HuH-7 (cell line): ENCODE measurements at places on chromosomes 5 and 9.

- DNase-seq = peak; percentile 57
Measured at GRCh38 chr9:136409557-136410455, 608 bp downstream of the ENTR1 start.

DNA sequence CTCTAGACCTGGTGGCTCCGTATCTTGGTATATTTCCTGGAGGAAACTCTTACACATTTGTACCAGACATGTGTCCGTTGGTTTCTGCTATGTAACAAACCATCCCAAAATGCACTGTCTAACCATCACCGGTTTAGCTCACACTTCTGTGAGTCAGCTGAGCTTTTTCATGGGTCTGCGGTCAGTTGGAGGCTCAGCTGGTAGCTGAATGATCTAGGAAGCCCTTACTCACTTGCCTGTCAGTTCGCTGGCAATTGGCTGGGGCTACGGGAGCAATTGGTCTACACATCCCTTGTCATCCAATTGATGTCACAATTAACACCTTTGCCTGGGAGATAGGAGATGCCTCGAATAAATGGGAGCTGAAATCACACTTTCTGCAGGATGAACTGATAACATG, 11.6 kb upstream of the WHRN start:
- no peak for DNase-seq

- DNase-seq = no peak
Measured at GRCh38 chr9:2339416-2339815, 282.2 kb upstream of the VLDLR start.

DNA sequence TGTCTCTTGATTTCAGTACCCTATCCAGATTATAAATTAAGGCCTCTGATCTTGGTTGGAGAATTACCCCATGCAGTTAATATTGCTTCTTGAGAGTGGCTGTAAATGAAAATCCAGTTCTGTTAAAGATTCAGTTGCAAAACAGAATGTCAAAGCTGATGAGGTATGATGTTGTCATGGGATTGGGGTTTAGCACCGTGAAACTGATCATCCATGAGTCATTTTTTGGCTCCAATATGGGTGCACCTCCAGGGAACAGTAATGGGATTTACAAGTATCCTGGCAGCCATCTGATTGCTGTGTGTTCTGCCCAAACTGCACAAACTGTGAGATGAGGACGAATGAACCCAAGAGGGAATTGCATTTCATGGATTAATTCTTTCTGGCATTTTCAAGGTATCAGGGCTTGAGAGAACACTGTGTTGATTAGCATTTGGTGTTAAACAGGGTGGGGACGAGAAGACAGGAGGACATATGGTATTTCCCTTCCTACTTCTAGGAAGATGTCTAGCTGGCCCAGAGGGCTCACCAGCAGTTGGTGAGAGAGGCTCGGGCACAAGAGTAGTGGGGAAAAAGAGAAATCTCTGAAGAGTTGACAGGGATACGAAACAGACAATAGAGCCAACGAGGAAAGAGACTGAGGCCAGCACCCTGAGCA, 214.7 kb downstream of the GAS1 start:
- no peak for DNase-seq

GRCh38 chr5:130397132-130397531, 492.9 kb downstream of the CHSY3 start:
- DNase-seq = no peak

GRCh38 chr9:81083854-81084512, 605.4 kb downstream of the TLE1 start:
- DNase-seq = no peak

GRCh38 chr9:5750569-5750968, 82.3 kb downstream of the ERMP1 start:
- DNase-seq = no peak

- DNase-seq = no peak
Measured at GRCh38 chr5:82151662-82152061, 126.5 kb downstream of the RPS23 start.

DNA sequence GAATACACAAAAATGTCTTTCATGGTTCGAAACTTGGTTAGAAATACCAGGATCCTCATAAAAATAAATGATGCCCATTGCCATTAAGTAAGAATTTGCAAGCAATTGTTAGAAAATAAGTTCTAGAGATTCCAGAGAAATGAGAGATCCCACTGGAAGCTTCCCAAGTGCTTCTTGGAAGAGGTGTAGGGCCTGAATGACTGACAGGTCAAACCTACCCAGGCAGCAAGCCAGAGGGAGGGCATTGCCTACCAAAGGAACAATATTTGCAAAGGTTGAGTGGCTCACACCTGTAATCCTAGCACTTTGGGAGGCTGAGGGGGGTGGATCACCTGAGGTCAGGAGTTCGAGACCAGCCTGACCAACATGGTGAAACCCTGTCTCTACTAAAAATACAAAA, 777.0 kb upstream of the WWC1 start:
- no peak for DNase-seq

GRCh38 chr9:33851301-33851700, 34.3 kb downstream of the UBE2R2 start:
- DNase-seq = no peak

GRCh38 chr5:55541056-55541635, 6.4 kb upstream of the PLPP1 start:
- no peak for DNase-seq

- no peak for DNase-seq
Measured at GRCh38 chr9:123318961-123319421, 37.0 kb upstream of the CRB2 start.

GRCh38 chr9:122445155-122445749, 32.5 kb downstream of the OR1J1 start:
- no peak for DNase-seq

DNA sequence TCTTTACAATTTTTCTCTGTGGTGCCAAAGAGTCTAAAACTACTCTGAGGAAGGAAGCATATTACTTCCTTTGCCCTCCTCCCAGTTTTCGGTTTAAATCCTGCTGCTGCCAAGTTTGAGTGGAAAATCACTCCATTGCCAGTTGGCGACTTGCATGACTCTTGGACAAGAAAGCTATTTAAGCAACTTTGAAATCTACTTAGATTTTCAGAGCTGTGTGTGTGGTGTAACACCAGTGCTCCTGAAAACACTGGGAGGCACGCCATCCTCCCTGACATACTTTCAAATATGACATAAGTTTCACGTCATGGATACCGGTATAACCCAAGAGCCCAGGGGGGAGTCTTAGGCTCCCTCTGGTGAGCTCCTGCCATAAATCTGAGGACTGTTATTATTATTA, 83.5 kb upstream of the RIOK2 start:
- no peak for DNase-seq

DNA sequence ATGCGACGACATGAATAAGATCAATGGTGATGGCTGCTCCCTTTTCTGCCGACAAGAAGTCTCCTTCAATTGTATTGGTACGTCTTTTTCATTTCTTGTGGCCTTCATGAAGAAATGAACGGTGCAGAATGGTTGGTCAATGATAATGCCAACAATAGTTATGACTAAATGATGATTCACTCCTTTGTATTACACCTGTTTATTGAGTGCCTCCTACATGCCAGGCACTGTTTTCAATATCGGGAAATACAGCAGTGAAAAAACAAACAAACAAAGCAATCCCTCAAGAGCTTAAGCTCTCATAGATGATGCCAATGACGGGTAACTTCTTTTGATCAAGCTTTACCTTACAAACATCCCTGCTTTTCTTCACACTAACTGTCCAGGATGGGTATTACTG, 117.7 kb downstream of the PAPPA start:
- no peak for DNase-seq

DNA sequence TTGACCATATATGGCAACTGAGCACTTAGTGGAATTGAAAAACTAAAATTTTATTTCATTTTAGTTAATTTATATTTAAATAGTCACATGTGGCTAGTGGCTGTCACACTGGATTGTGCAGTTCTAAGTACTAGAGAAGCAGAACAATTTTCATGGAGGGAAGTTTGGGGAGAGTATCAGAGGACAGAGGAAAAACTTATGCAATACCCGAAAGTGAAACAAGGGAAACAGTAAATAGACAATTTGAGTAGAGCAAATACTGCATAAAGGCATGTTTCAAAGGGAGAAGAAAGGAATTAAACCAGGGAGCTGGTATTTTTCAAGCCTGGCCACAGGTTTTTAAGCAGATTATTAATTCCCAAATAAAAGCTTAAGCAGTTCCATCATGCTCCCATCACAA, 590.5 kb upstream of the RORB start:
- no peak for DNase-seq

- DNase-seq = peak; percentile 33
Measured at GRCh38 chr5:126464959-126465358, 41.8 kb downstream of the GRAMD2B start.

DNA sequence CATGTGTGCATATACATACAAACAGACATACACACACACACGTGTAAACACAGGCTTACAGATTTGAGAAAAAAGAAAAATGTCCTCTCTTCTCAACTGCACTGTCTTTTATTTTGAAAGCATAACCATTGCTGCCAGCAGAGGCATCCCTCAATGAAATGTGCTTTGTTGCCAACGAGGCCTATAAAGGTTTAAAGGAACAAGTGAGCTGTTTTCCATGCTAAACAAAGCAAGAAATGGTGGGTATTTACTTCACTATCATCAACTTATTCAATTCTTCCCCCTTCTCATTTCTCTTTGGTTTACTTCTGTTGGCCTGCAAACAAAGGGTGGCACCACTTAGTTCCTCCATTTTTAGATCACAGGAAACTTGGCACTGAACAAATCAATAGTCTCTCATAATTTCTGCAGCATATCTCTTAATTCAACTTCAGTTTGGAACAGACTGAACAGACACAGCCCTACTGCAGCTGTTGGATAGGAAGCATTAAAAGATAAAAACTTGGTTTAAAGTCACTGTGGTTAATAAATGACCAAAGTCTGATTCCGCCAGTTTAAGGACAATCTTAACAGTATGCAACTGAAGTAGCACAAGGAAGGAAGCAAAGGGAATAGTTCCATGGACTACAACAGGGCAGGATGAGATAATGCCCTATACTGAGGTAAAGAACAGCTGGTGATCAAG, 21.7 kb downstream of the TTC33 start:
- no peak for DNase-seq

DNA sequence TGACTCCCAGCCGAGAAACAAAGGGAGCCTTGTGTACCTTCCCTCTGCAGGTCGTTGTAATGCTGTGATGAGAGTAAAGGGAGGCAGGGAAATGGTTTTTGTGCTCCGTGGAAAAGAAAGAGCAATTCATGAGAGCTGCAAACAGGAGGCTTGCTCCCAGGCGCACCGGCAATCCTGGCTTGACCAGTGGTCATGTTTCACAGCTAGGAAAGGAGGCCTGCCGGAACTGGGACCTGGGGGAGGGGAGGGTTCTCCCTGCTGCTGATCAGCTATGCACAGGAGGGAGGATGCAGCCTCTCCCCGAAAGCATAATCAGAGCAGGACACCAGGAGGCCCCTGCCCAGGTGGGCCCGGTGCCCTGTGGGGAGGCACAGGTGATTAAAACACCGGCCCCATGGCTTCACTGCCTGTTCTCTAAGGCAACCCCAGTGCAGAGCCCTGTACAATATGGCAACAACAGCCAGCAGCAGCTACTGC, 131.3 kb downstream of the ZDHHC21 start:
- DNase-seq = no peak

DNA sequence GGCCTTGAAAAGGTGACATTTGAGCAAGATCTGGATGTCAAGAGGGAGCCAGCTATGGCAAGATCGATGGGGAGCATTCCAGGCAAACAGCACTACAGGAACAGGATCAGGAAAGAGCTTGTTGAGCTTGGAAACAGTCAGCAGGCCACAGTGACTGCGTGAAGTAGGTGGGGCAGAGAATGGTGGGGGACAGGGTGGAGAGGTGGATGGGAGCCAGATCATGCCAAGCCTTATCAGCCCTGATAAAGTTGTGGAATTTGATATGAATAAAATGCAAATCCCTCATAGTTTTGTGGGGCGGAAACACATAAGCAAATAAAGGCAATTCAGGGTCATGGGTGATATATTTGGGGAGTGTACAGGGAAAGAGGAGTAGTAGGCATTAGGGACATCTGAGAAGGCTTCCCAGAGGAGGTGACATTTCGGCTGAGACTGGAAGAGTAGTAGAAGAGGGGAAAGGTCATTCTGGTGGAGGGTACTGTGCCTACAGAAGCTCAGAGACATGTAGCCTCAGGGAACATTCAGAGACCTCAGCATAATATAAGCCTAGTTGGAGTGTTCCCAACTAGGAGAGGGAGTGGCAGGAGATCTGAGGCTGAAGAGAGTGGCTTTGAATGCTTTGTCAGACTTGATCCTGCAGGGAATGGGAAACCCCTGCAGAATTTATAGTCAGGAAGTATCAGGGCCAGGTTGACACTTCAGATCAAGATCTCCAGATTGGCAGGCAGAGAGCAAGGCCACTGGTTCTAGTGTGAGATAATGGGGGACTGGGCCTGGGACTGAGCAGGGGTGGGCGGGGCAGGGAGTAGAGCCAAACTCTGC, 9.7 kb upstream of the CYSTM1 start:
- no peak for DNase-seq

- DNase-seq = no peak
Measured at GRCh38 chr9:38131729-38132128, 62.7 kb upstream of the SHB start.

DNA sequence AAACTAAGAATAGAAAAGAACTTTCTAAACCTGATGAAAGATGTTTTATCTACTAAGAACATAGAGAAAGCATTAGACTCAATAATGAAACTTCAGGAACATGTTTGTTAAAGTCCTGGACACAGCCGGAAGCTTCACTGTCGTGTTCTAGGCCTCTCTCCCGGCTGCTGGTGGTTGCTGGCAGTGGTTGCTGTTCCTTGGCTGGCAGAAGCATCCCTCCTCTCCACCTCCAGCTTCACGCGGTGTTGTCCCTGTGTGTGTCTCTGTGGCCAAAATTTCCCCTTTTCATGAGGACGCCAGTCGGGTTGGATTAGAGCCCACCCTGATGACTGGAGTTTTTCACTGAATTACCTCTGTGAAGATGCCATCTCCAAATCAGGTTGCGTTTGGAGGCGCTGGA, 6.5 kb upstream of the MED10 start:
- DNase-seq = no peak

DNA sequence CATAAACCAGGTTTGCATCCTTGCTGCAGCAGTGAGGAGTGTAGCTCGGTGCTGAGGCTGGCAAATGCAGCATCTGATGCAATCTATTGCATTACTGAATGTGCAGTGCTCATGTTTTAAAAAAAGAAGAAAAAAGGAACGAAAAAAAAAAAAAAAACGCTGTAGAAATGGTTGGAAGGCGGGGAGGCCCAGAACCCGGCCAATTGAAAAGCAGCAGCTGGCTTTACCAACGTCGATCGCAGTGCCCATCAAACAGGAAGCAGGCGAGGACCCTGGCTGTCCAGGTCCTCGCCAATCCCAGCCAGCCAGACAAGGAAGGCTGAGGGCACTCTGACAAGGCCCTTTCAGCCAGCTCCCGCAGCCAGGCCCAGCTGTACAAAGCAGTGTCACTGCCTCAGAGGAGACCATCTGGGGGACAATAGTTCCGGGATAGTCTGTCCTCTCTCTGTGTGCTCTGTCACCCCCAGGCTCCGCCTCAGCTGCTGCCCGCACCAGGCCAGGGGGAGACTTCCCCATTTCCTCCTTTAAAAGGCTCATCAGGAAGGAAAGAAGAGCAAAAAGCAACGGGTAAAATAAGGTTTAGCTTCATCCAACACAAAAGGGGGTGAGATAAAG, 21.8 kb upstream of the CPEB4 start:
- no peak for DNase-seq

- no peak for DNase-seq
Measured at GRCh38 chr9:121972501-121972981, 120.6 kb downstream of the TTLL11 start.
